Chondrocyte (in vitro differentiated cells): ENCODE measurements at places on chromosomes 7 and 10.

DNA sequence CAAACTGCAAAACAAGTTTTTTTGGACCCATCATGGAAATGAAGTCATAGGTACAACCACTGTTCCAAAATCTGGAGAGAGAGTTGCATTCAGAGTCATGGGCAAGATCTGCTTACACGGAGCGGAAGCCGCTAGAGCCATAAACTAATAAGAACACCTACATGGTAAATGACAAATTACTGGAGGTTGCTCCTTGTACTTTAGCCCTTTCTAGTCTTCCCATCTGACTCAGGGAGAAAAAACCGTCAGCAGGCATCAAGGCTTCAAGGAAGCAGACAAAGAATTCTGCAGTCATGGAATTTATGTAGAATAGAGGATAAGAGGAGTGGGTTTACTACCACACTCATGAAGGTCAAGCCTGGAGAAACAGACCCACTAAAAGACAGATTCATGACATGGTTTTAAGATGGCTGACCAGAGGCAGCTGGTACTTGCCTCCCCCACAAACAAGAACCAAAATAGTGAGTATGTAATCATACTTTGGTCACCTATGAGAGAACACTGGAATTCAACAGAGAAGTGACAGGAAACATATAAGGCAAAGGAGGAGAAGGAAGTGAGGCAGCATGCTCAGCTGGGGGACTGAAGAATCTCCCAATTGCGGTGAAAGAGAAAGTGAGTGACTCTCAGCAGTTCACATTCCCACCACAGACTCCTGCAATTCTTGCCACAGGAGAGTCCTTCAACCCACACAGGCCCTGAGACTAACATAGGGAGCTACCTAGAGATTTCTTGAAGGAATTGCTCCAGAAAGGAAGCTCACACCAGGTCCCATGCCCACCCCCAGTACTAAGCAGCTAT, 42.4 kb upstream of the ASAH2 start:
- no peaks in the 10 kb centered on the region for H3K27me3 ChIP-seq
- H3K27ac ChIP-seq, result no peak overlapping the region
- peaks cover 4% of the 10 kb centered on the region for H3K36me3 ChIP-seq
- H3K4me1 ChIP-seq, result no peaks in the 10 kb centered on the region

DNA sequence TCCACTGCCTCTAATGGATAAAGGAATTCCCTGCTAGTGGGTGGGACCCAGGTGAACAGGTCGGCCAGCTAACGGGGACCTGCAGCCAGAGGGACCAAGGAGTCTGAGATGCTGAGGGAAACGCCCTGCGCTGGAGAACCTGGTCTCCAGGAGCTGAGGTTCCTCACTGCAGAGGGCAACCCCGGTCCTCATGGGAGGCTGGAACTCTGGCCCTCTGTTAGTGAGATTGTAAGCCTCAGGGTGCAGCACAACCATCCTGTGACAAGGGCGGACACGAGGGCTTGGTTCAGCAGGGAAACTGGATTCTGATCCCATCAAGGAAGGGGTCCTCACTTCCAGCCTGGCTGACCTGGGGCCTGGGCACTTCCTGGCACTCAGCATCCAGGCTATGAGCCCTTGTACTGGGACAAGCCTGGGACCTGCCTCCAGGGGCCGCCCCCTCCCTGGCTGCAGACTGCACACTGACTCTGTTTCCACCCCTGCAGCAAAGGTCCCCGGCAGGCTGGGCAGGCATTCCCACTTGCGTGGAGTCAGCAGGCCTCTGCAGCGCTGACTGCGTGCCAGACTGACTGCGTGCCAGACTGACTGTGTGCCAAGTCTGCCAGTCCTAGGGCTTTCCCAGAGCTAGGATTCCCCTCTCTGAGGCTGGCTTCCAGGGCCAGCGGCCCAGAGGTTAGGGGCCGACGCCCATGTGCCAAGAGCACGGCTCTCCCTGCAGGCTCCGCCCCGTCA, 143.2 kb downstream of the MAPK8 start:
- H3K27me3 ChIP-seq, result no peaks in the 10 kb centered on the region
- H3K4me1 ChIP-seq, result peaks cover under 1% of the 10 kb centered on the region
- H3K36me3 ChIP-seq, result no peaks in the 10 kb centered on the region
- DNase-seq, result peak; percentile 89
- no peak overlapping the region for H3K4me3 ChIP-seq

- no peaks in the 10 kb centered on the region for H3K27me3 ChIP-seq
- H3K27ac ChIP-seq, result no peak overlapping the region
- no peak overlapping the region for H3K4me3 ChIP-seq
- no peaks in the 10 kb centered on the region for H3K36me3 ChIP-seq
Measured at GRCh38 chr7:12771378-12771877, 84.0 kb downstream of the ARL4A start.

GRCh38 chr7:84248843-84249242, 54.3 kb upstream of the SEMA3A start:
- DNase-seq, result no peak
- peaks cover 3% of the 10 kb centered on the region for H3K36me3 ChIP-seq
- peaks cover 16% of the 10 kb centered on the region for H3K4me1 ChIP-seq
- H3K4me3 ChIP-seq, result no peak overlapping the region
- H3K27me3 ChIP-seq, result no peaks in the 10 kb centered on the region
- H3K27ac ChIP-seq, result no peak overlapping the region

- peak overlapping the region; percentile 71 for H3K4me3 ChIP-seq
- no peaks in the 10 kb centered on the region for H3K36me3 ChIP-seq
- no peaks in the 10 kb centered on the region for H3K27me3 ChIP-seq
- peaks cover 38% of the 10 kb centered on the region for H3K4me1 ChIP-seq
Measured at GRCh38 chr10:69061305-69062161, 26.4 kb upstream of the SRGN start.

DNA sequence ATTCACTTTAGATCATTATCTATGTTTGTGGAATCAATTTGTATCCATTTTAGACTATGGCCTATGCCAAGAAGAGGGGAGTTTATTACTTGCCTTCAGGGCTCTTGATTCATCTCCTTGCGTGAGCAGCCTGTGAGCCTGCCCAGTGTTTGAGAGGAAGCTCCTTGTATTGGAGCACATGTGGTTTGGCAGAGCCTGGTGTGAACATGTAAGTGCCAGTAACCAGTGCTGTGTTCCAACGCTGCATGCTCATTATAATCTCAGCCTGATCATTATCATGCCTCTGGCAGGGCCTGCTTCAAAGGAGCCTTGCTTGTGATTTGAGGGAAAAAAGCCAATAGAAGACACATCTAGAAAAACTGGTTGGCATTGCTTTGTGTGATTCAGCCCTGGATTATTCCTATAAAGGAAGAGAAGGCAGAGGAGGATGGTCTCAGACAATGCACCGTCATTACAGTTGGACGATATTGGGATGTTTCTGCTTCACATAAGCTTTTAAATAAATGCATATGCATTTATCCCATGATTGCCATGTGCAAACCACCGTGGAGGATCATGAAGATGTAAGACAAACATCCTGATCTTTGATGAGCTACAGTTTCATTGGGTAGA, 203.4 kb upstream of the AHR start:
- H3K27me3 ChIP-seq, result no peaks in the 10 kb centered on the region
- no peak overlapping the region for H3K4me3 ChIP-seq
